ENCODE measurements at places on chromosomes 5 and 9.

GRCh38 chr5:64184832-64185231 is 19.2 kb downstream of the RNF180 start:
- no peak for DNase-seq

GRCh38 chr5:776862-777711 is 7.4 kb downstream of the ZDHHC11B start:
- DNase-seq, result no peak

- DNase-seq, result no peak
These were observed 80.5 kb downstream of the PAPPA start for GRCh38 chr9:116234081-116234480.

DNA sequence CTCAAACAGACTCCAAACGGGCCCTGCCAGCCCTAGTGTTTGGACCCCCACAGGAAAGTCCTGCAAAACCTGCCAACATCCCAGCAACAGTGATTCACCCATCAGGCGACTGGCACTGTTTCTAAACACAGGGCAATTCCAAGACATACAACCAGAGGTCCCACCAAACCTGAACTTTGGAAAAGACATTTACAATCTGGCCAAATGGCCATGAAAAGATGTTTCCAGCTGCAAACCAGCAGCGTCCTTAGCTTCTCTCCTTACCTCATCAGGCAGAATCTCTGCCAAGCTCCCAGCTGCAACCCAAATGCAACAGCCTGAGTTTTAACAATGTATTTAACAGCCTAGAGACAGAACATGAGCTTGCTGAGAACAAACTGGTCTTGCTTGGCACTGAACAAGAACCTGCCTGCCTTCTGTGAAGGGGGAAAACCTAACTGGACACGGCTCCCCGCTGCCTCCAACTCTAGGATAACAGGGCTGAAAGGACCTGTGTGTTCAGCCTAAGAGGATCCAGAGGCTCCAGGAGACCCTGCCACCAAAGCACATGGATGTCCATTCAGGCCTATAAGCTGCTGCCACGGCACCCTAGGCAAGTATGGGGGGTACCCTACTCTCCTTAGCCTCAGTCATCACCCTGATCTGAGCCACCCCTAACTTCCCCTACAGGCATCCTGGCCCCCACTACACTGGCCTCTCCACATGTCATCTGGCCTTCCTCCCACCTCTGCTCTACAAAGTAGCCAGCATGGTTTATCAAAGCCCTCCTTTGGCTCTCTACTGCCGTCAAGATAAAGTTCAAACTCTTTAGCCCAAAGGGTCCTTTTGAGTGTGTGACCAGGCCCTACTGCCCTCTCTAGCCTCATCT is 5.6 kb downstream of the P4HA2 start:
- DNase-seq, result no peak

- no peak for DNase-seq
These were observed 71.2 kb downstream of the ADCY2 start for GRCh38 chr5:7467179-7467578.

GRCh38 chr5:172664018-172664417 is 23.0 kb downstream of the NEURL1B start:
- no peak for DNase-seq

GRCh38 chr9:3916984-3917383 is 382.9 kb downstream of the GLIS3 start:
- DNase-seq, result no peak

DNA sequence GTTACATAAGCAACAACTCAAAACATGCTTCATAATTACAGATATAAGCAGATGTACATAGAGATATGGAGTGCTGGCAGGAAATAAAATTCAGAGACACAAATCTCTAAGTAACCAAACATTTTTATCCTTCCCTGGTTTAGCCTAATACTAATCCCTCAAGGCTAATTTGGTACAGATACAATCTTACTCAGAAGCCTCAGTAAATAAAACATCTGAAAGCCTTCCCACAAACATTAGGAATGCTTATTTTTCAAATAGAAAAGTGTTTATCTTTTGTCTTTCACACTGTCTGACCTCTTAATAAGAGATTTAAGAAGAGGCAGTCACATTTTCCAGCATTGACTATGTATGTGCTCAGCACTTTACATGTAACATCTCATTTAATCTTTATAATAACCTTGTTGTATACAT is 399.4 kb downstream of the ARRDC3 start:
- DNase-seq, result no peak
